ENCODE measurements at places on chromosomes 7 and 10.
A peak's percentile ranks its signal among the peaks of the same experiment; 100 is the strongest.

GRCh38 chr7:82444220-82444909 lies 788 bp upstream of the CACNA2D1 start:
- H3K4me3 ChIP-seq = peak overlapping the region; percentile 39
- H3K4me1 ChIP-seq = no peaks in the 10 kb centered on the region
- no peaks in the 10 kb centered on the region for H3K36me3 ChIP-seq
- no peaks in the 10 kb centered on the region for H3K27me3 ChIP-seq
- H3K27ac ChIP-seq = peak overlapping the region; percentile 87

GRCh38 chr10:43681220-43681619 lies 32.5 kb upstream of the ZNF32 start:
- H3K27me3 ChIP-seq = no peaks in the 10 kb centered on the region
- no peak for DNase-seq
- no peak overlapping the region for H3K27ac ChIP-seq
- no peak overlapping the region for H3K4me3 ChIP-seq
- no peaks in the 10 kb centered on the region for H3K4me1 ChIP-seq
- no peaks in the 10 kb centered on the region for H3K36me3 ChIP-seq

- peak overlapping the region; percentile 64 for H3K27ac ChIP-seq
- H3K4me3 ChIP-seq = no peak overlapping the region
- no peaks in the 10 kb centered on the region for H3K27me3 ChIP-seq
- H3K36me3 ChIP-seq = no peaks in the 10 kb centered on the region
- no peaks in the 10 kb centered on the region for H3K4me1 ChIP-seq
Measured at GRCh38 chr10:62638062-62638477, 166.4 kb upstream of the ADO start.

DNA sequence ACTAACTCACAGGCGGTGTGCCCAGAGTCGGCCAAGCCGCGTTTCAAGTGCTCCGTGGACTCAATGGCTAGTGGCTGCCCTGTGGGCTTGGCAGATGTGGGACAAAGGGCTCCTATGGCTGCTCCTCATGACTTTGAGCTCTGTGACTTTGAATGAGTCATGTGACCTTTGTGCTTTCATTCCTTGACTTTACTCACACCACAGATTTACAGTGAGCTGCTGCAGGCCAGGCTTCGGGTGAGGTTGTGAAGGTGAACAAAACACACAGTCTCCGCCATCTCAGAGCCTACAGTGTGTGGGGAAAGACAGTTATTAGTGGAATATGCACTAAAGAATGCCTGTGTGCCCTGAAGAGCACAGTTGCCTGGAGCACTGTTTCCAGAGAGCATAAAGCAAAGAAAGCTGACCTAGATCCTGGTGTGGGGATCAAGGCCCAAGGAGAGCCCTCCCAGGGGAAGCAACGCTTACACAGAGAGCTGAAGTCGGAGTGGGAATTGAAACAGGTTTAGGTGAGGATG lies 29.7 kb upstream of the PLEKHA1 start:
- DNase-seq = no peak
- no peak overlapping the region for H3K4me3 ChIP-seq
- H3K36me3 ChIP-seq = no peaks in the 10 kb centered on the region
- H3K27ac ChIP-seq = no peak overlapping the region

- peak; percentile 28 for DNase-seq
- no peaks in the 10 kb centered on the region for H3K27me3 ChIP-seq
- H3K4me3 ChIP-seq = no peak overlapping the region
- peak overlapping the region; percentile 36 for H3K27ac ChIP-seq
- no peaks in the 10 kb centered on the region for H3K36me3 ChIP-seq
Measured at GRCh38 chr7:32586291-32587221, 91.3 kb downstream of the AVL9 start.

DNA sequence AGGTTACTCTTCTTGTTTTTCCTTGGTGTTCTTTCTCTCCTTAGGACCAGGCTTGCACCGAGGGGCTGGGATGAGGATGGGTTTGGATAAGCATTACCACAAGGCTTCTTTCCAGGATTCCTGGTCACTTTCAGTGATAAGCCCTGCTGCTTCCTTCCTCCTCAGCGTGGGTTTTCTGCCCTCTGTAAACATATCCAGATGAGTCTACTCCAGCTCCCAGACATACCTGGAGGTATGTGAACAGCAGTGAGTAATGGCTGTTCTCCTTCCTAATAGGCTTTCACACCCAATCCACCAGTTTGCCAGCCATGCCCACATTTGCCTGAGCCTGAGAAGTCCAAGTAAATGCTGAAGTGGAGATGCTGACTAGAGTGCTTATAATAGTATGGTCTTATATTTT lies 229.8 kb upstream of the YAE1 start:
- H3K27ac ChIP-seq = no peak overlapping the region
- no peak overlapping the region for H3K4me3 ChIP-seq
- H3K27me3 ChIP-seq = no peaks in the 10 kb centered on the region
- DNase-seq = no peak
- H3K4me1 ChIP-seq = no peaks in the 10 kb centered on the region
- H3K36me3 ChIP-seq = no peaks in the 10 kb centered on the region

- peak; percentile 45 for DNase-seq
- no peak overlapping the region for H3K4me3 ChIP-seq
- no peaks in the 10 kb centered on the region for H3K36me3 ChIP-seq
- H3K4me1 ChIP-seq = peaks cover 9% of the 10 kb centered on the region
Measured at GRCh38 chr10:12875100-12875499, 126.4 kb downstream of the CCDC3 start.

- H3K27me3 ChIP-seq = no peaks in the 10 kb centered on the region
- no peak for DNase-seq
- no peak overlapping the region for H3K4me3 ChIP-seq
- H3K27ac ChIP-seq = no peak overlapping the region
- H3K36me3 ChIP-seq = no peaks in the 10 kb centered on the region
- H3K4me1 ChIP-seq = no peaks in the 10 kb centered on the region
Measured at GRCh38 chr10:21138769-21139340, 241.7 kb upstream of the NEBL start.

- peaks cover 5% of the 10 kb centered on the region for H3K4me1 ChIP-seq
- no peaks in the 10 kb centered on the region for H3K27me3 ChIP-seq
- H3K27ac ChIP-seq = no peak overlapping the region
- H3K36me3 ChIP-seq = no peaks in the 10 kb centered on the region
- no peak for DNase-seq
Measured at GRCh38 chr10:114337510-114338462, 66.5 kb downstream of the AFAP1L2 start.

GRCh38 chr10:3886641-3887251 lies 101.7 kb upstream of the KLF6 start:
- H3K36me3 ChIP-seq = no peaks in the 10 kb centered on the region
- H3K27ac ChIP-seq = peak overlapping the region; percentile 92
- peak; percentile 64 for DNase-seq
- no peak overlapping the region for H3K4me3 ChIP-seq

GRCh38 chr7:17600340-17600752 lies 301.9 kb downstream of the AHR start:
- no peak overlapping the region for H3K4me3 ChIP-seq
- no peaks in the 10 kb centered on the region for H3K27me3 ChIP-seq
- no peaks in the 10 kb centered on the region for H3K36me3 ChIP-seq

DNA sequence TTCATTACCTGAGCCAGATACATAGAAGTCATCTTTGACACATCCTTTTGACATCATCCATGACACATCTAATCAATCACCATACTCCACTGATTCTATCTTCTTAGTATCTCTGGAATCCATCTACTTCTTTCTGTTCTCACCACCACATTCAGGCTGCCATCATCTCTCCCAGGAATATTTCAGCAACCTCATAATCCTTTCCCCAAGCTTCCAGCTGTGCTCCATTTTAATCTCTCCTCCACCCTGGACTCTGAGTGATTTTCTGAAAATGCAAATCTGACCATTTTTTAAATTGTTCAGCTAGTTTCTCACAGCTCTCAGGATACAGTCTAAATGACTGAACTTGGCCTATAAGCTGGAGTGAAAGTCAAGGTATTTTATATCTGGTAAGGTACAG lies 2.5 kb upstream of the BTRC start:
- no peak overlapping the region for H3K27ac ChIP-seq
- DNase-seq = no peak
- no peaks in the 10 kb centered on the region for H3K4me1 ChIP-seq
- H3K36me3 ChIP-seq = no peaks in the 10 kb centered on the region
- no peaks in the 10 kb centered on the region for H3K27me3 ChIP-seq

DNA sequence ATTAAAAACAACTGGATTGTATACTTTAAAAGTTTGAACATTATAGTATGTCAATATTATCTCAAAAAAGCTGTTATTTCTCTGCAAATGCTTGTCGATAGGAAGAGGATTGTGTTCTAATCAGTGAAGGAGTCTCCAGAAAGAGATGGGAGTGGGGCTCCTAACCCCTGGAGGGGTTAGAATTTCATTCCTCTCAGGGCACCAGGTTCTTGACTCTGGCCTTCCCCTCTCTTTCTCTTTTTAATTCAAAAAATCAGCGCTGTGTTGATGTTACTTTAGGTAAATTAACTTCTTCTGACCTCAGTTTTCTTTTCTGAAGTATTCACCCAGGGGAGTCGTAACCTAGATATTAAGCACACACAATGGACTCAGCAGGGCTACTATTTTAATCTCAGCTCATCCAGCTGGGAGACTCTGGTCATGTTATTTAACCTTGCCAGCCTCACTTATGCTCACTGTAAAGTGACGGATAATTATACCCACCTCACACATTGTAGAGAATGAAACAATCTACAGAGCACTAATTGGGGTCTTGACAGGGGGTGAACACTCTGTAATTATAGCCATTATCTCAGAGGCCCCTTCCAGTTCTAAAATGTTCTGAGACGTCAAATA lies 59.4 kb downstream of the GCC1 start:
- H3K27ac ChIP-seq = no peak overlapping the region
- DNase-seq = no peak
- H3K36me3 ChIP-seq = no peaks in the 10 kb centered on the region
- H3K4me1 ChIP-seq = no peaks in the 10 kb centered on the region
- H3K27me3 ChIP-seq = no peaks in the 10 kb centered on the region

GRCh38 chr10:25059990-25060389 lies 43.6 kb downstream of the THNSL1 start:
- H3K4me3 ChIP-seq = no peak overlapping the region
- no peaks in the 10 kb centered on the region for H3K27me3 ChIP-seq
- DNase-seq = peak; percentile 18
- H3K27ac ChIP-seq = no peak overlapping the region
- H3K36me3 ChIP-seq = no peaks in the 10 kb centered on the region

DNA sequence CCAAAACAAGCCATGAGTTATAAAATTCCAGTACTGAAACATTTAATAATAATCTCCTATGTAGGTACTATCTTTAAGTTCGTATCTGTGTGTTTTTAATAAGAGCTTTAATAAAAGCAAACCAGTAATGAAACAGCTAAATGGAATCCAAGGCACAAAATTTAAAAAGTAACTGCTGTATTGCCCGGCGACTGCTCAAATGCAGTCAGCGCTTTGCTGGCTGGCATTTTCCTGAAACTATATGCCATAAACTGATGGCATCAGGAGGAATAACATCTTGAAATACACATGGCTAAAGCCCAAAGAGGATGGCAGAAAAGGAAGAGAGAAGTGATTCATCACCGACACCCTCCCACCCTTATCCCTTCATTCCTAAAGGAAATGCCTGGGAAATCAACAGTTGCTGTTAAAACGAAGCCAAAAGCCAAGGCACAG lies 133.1 kb downstream of the CUBN start:
- H3K36me3 ChIP-seq = no peaks in the 10 kb centered on the region
- peak overlapping the region; percentile 72 for H3K27ac ChIP-seq
- no peak overlapping the region for H3K4me3 ChIP-seq

DNA sequence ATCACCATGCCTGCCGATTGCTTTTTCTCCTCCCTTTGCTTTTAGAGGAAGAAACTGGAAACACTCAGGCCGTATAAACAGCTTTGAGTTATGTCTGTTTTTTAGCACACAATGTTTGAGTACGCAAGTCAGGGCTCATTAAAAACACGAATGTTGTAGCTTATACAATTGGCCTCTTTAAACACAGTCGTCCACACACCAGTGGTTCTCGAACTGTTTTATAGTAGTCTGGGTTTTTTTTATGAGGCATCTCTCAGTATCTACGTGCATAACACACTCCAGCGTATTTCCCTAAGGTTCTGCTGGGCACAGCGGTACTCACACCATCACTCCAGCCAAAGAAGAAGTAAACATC lies 13.4 kb upstream of the CARD11 start:
- no peaks in the 10 kb centered on the region for H3K36me3 ChIP-seq
- no peaks in the 10 kb centered on the region for H3K27me3 ChIP-seq
- H3K27ac ChIP-seq = no peak overlapping the region

- peak overlapping the region; percentile 68 for H3K27ac ChIP-seq
- H3K27me3 ChIP-seq = no peaks in the 10 kb centered on the region
- no peak for DNase-seq
- no peaks in the 10 kb centered on the region for H3K4me1 ChIP-seq
Measured at GRCh38 chr10:17076626-17077345, 52.8 kb downstream of the CUBN start.

DNA sequence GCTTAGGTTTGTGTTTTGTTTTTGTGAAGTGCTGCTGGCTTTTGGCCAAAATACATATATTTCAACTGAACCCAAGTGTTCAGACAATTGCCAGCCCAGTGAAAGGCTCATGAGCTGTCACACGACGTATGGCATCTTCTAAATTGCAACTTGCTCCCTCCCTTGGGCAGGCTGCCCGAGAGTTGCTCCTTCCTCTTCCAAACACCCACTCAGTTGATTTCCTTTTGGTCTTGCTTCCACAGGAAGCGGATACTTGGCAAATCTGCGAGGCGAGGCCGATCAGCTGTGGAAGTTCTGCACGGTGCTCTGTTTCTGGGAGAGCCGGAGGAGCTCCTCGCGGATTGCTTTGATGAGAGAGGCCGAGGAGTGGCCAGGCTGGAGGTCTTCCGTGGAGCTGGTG lies 39.6 kb upstream of the ATP6V0A4 start:
- H3K27me3 ChIP-seq = no peaks in the 10 kb centered on the region
- no peaks in the 10 kb centered on the region for H3K36me3 ChIP-seq
- no peak for DNase-seq
- H3K4me1 ChIP-seq = no peaks in the 10 kb centered on the region
- no peak overlapping the region for H3K4me3 ChIP-seq
- H3K27ac ChIP-seq = peak overlapping the region; percentile 13
